ENCODE measurements at places on chromosomes 7 and 10.

GRCh38 chr10:89278900-89279392 lies 22.9 kb upstream of the IFIT2 start:
- DNase-seq, result no peak

DNA sequence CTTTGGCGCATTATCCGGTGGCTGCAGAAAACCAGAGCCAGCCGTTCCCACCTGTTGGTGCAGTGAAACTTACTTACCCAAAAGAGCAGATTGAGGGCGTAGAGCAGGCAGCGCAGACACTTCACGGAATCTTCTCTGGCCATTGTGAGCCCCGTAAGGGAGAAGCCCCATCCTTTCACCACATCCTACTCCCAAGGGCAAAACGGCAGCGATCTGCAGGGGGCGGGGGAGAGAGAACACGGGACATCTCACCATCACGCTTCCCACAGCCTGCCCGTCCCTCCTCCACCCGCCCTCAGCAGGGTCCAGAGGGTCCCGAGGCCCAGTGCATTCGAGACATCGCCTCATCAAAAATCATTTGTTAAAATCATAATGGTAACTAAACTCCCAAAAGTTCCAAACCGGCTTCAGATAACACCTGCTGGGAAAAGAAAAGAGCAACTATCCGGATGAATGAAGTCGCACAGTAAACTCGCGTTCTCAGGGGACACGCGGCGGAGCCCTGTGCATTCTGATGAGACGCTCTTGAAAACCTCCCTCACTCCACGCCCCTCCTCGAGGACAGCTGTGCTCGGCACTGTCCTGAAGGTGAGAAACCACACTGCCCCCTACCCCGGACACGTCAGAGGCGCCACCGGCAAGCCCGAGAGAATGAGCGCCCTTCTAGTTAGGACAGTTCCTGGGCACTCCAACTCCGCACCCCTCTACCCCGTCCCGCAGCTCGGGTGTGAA lies 1.2 kb downstream of the TSPAN12 start:
- no peak for DNase-seq

DNA sequence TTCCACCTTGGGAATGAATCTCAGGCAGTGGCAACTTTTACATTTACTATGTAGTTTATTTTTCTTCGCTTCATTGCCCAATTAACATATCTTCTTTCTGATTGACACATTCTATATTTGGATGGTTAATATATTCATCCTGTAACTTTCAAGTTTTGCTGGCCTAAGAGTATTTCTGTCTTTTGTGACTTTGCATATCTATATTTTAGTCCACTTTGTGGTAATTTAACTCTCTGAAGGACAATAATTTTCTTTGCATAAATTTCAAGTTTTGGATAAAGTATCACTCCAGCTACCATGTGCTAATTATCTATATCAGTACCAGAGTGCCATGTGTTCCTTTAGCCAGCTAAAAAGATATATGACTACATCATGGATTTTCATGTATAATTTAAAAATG lies 151.5 kb upstream of the KAT6B start:
- no peak for DNase-seq

DNA sequence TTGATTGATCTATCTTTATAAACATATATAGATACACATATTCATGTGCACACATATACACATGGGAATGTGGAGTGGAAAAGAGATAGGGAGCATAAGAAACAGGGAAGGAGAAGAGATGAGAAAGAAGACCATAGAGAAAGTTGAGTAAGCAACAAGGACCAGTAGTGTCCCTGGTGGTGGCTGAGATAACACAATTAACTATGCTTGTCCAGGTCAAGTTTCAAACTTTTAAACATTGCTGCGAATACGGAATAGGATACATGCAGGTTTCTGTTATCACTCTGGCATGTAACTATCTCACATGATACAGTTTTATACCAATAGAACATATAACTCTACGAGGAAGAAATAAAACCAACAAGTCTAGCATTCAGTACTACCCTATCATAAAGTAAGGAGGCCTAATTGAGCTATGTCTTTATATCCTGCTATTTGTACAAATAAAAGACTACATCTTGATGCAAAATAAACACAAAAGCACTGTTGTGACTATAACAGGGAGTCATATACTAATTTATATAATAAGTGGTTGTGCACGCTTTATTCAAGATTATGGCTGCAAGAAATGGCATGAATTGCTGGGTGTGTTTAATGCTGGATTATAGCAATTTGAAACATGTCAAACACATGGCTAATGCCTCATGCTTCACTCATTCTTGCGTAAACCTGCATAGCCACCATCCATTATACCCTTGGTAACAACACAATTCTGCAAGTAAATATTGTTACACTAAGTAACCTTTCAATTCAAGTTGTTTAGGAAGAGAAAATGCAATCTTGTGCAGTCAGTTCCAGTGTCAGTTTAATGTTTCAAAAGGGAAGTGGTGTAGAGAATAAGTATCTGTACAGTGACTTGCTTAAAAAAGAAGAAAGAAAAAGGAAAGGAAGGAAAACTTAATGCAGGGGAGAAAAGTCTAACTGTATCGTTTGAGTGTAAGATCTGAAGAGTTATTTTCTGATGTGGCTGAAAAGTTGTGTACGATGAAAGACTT lies 8.2 kb downstream of the FOXP2 start:
- DNase-seq, result no peak

DNA sequence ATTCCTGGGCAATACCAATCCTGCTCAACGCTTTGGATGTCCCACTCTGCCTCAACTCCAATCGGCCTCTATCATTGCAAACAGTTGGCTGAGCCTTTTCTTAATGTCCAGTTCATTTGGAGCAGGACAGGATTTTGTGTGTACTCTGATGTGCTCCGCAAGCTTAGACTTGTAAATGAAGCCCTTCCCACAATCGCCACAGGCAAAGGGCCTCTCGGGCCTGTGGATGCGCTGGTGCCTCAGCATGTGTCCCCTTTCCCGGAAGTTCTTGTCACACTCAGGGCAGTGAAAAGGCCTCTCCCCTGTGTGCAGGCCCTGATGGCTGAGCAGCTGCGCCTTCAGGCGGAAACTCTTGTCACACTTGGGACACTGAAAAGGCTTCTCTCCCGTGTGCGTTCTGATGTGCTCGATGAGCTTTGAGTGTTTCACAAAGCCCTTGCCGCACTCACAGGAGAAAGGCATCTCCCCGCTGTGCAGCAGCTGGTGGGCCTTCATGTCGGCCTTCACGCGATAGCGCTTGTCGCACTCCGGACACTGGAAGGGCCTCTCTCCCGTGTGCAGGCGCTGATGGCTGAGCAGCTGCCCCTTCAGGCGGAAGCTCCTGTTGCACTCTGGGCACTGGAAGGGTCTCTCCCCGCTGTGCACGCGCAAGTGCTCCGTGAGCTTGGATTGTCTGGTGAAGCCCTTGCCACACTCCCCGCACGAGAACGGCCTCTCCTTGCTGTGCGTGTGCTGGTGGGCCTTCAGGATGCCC lies 20.0 kb downstream of the ZNF786 start:
- no peak for DNase-seq

DNA sequence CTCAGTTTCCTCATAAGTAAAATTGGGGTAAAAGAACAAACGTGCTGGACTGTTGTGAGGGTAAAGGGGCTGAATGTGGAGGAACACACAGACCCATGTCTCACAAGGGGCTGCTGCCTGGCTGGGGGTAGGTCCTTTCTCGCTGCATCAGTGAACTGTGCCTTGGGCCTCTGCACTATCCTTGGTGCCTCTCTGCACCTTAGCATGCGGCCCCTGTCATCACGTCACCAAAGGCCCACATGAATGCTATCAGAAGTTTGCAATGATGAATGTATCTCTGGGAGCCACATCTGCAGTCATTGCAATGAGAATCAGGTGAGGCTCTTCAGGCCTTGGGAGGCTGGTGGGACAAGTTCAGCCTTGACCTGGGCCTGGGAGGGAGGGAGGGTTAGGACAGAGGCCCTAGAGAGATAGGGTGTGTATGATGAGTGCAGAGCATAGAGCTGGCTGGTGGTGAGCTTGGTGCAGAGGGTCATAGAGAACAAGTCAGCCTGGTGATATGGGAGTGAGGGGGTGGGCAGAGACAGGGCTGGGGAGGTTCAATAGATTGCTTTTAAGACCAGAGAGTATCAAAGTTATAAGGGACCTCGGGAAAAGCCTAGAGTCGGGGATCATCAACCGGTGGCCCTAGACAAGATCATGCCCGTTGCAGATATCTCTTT lies 308.4 kb downstream of the RPS24 start:
- no peak for DNase-seq

GRCh38 chr7:20330928-20331909 lies 519 bp downstream of the ITGB8 start:
- DNase-seq, result no peak

DNA sequence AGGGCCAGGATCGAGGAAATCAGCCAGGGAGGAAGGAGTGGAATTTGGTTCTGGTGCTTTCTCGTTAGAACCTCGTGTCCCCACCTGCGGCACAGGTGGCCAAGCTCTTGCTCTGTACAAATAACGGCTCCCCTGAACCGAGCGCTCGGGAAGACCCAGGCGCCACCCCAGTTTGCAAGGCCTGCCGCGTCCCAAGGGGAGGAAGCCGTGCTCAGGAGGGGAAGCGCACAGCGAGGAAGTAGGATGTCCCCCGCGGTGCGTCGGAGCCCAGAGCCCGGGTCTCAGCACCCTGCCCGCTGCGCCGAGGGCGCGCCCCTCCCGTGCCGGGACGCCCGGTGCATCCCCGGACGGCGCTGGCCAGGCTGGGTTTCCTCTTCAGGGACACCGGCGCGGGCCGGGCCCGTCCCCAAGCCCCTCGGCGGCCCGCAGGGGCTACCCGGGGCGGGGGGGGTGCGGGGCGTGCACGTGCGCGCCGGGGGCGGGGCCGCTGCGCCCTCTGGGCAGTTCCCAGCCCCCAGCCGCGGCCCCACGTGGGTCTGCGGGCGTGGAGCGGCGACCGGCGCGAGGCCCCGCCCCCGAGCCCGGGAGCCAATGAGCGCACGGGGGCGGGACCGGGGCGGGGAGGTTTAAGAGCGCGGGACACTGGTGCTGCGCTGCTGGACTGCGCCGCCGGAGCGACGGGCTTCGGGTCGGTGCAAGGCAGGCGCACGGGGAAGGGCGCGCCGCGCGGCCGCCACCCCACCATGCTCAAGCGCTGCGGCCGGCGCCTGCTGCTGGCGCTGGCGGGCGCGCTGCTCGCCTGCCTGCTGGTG lies at the start of gene LFNG:
LFNG (plus strand) TSS at position 656 of the 812 bp plus-strand sequence; CDS start at position 744, 88 bp downstream.
- peak; percentile 57 for DNase-seq

- DNase-seq, result no peak
Observed at GRCh38 chr7:84877943-84878570, 308.8 kb downstream of the SEMA3D start.

- DNase-seq, result no peak
Observed at GRCh38 chr7:157969995-157970394, 617.6 kb downstream of the PTPRN2 start.

- no peak for DNase-seq
Observed at GRCh38 chr7:151869455-151869854, 7.5 kb downstream of the PRKAG2 start.

- DNase-seq, result peak; percentile 67
Observed at GRCh38 chr10:47406870-47407691, 23.0 kb upstream of the ZNF488 start.

GRCh38 chr7:107103369-107103768 lies 58.9 kb downstream of the PRKAR2B start:
- DNase-seq, result no peak

DNA sequence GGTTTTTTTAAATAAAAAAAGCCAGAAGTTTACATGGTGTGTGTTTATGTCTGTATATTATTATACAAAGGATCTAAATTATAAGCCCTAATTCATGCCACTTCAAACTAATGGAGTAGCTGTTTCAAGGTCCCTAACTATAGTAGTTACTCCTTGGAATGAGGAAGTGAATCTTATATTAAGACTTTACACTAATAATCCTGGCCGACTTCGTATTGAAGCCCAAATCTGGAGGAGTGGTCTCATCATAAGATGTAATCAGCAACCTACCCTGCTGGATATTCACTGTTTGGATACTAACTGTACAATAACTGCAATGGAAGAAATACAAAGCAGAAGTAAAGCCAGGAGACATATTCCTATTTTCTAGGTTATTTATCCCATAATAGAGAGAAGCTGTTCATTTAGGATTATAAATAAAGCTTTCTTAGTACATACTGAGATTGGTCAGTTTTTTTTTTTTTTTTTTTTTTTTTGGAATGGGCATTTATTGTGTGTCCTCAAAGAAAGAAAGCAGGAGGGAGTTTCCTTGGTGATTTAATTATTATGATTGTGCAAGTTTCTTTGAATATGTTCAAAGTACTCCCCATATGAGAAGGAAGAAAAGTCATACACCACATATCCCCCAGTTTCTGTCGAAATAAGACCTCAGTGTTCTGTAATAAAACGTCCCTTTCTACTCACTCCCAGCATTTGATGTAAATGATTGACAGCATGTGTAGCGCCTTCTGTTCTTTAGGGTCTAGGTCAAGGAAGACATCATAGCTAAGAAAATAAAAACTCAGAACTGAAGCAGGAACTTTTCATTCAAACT lies 397.8 kb downstream of the EXOC4 start:
- no peak for DNase-seq

DNA sequence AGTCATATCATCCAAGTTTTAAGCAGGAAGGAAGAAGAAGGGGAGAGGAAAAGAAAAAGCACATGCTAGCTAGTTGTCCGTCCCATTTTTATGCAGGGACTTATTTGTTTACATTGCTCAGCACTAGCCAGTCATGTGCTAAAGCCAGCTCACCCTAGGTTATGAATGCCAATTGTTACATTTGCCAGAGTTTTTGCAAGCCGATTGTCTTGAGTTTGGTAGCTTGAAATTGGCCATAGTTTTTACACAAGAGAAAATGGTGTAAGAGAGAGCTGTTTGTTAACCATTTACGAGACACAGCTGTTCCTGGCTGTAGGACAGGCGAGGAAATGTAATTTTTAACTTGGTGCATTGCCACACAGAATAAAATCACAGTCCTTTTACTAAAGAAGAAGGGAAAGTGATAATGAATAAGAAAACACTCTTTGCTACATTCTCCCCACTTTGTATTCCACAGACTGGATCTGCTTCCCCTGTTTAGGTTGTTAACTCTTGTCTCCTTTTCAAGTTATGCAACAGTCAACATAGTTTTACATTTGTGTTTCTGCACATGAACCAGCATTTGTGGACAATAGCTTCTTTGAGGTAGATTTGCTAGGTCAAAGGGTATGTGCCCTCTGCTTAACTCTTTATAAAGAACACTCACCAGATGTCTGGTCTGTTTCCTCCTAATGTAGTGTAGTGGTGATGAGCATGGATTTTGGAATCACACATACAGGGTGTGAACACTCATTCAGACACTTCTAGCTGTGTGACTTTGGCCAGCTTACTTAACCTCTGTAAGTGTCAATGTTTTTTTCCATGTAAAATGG lies 357.2 kb downstream of the LRMDA start:
- no peak for DNase-seq

DNA sequence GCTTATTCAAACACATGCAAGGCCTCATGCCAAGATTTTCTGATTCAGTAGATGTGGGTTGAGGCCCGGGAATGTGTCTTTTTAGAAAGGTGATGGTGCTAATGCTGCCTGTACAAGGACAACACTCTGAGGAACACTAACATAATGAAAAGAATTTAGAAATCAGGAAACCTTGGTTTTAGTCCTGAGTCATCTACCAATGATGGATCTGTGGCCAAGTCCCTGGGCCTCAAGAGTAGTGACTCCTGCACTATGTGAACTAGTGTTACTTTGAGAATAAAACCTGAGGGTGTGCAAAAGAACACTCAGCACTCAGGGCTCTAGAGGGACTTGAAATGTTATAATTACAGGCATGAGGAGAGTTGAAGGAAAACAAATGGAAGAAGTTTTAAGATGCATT lies 741.7 kb upstream of the GALNT17 start:
- DNase-seq, result no peak
